ENCODE measurements at places on chromosomes 4 and X.

- no peak for DNase-seq
These were observed 45.3 kb upstream of the RPS6KA3 start for GRCh38 chrX:20312018-20312417.

DNA sequence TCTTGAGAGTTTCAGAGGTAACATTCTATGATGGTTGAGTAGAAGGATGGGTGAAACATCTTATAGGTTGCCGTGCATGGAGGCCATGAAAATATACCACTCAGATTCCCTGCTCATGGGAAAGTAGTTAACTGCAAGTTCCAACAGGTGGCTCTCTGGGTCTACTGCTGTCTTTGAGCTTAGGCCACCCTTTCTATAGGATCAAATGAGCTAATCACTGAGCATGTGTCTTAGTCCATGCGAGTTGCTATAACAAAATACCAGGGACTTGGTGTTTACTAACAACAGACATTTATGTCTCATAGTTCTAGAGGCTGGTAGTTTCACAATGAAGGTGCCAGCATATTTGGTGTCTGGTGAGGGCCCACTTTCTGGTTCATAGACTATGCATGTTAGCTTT lies 144.8 kb upstream of the UNC5C start:
- no peak for DNase-seq

DNA sequence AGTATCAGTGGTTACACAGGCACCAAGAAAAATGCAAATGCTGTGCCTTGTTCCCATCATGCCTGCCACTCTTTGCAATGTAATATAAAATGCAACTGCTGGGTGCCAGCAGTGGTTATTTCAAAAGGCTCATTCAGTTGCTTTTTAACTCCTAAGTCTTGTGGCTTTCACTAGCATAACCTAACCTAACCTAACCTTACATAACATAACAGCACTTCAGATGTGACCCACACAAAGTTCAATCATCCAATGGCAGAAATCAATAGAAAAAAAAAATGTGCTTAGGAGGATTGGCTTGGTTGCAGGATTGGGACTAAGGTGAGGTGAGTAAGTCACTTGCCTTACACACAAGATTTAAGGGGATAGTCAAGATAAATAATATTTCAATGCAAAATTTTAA lies 60.2 kb upstream of the VMA21 start:
- no peak for DNase-seq

DNA sequence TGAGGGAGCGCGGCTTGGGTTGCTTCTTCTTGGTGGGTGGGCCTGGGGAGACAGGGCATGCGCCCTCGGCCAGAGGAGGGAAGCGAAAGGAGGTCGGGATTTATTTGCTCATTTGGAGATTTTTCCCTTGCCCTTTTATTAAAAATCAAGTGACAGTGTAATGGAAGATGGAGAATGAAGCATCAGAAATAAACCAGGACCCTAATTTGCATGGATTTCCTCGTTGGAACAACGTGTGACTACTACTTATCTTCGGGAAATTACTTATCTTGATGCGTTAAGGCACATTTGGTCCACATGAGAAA lies 709 bp upstream of the CLOCK start:
- DNase-seq: no peak

DNA sequence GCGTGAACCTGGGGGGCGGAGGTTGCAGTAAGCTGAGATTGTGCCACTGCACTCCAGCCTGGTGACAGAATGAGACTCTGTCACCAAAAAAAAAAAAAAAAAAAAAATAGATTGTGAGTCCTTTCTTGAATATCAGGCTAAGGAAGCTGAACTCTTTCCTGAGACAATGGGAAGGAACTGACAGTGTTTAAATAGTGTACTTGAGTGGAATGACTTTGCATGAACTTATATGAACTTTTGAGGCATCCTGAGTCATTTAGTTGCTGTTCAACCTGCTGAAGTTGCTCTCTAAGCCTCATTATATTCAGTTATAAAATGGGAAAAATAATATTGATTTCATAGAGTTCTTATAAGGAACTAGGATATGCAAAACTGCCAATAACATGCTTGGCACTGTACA lies 79.3 kb upstream of the LIMCH1 start:
- DNase-seq: no peak
